ENCODE measurements at places on chromosomes 2 and 18.

DNA sequence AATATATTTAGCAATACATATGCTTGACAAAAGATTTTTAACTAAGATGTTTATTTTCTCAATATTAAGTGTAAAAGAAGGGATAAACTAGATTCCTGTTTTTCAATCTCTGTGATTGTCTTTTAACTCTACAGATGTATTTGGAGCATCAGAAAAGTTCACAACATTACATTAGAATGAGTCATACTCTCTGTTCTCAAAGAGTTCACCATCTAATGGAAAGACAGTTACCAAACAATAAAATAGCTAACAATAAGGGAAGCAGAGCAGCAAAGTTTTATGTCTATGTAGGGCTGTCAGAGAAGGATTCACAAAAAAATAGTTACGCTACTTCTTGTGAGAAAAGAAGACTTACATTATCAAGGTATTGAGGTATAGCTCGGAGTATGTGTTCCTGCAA, 109.2 kb upstream of the MAP2 start:
- no peak for DNase-seq

- no peak for DNase-seq
These were observed 14.7 kb downstream of the PCARE start for GRCh38 chr2:29059624-29060023.

- DNase-seq, result no peak
These were observed 272.0 kb upstream of the DSEL start for GRCh38 chr18:67788310-67789164.

DNA sequence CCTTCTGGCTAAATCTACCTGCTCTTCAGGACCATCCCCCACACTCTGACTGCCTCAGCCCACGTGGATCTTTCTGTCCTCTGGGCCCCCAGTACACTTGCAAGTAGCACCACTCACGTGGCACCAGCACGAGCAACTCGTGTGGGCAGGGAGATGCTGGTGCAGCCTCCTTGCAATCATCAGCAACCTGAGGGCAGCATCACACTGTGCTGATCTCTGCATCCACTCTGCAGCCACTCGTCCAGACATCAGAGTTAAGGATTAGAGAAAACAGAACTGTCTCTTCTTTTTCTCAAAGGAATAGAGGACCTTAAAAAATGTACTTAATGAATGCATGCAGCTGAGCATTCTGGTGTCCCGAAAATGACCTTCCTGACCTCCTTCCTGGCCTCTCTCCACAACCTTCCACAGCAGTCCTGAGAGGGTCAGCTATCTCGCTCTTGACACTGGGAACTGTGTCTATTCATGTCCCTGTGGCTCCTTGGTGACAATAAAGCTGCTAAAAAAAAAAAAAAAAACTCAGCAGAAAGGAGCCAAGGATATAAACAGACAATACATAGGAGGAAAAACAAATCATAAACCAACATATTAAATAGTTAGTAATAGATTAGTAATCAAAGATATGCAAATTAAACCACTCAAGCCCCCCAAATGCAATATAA, 145.9 kb downstream of the ZBTB7C start:
- no peak for DNase-seq

- DNase-seq, result no peak
These were observed 118.8 kb downstream of the ZNF516 start for GRCh38 chr18:76376225-76376624.

- DNase-seq, result no peak
These were observed 82.6 kb downstream of the C18orf54 start for GRCh38 chr18:54440292-54440691.

DNA sequence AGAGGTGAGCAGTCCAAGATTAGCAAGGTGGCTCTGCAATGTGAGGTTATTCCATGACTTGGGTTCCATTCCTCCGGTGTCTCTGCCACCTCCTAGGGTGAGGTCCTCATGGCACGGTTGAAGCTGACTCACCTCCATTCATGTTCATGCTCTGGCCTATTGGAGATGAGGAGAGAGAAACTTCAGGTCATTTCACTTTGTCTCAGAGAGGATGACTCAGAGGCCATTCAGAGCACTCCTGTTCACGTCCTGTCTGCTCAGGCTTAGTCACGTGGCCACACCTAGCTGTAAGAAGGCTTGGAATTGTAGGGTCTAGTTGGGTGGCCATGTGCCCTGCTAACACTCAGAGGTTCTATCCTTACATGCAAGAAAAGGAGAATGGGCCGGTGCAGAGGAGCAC, 67.5 kb upstream of the MBOAT2 start:
- peak; percentile 19 for DNase-seq

- DNase-seq, result peak; percentile 39
These were observed 1.7 kb downstream of the ALLC start for GRCh38 chr2:3659447-3660432.

DNA sequence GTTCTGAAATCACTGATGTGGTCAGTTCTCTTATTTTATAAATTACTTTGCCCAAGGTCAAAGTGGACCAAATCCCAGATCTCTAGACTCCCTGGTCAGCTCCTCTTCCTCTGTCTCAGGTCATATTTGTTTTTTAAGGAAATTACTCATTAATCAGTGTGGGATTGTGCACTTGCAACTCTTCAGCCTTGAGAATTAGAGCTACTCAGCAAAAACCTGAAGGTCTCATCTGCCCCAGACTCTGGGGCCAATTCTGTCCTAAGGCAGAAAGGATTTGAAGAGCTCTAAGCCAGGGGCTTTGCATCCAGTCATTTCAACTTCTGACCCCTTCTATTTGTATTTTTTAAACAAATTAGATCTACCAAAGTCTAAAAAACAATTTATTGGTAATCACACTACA, 17.7 kb upstream of the DCC start:
- DNase-seq, result no peak

DNA sequence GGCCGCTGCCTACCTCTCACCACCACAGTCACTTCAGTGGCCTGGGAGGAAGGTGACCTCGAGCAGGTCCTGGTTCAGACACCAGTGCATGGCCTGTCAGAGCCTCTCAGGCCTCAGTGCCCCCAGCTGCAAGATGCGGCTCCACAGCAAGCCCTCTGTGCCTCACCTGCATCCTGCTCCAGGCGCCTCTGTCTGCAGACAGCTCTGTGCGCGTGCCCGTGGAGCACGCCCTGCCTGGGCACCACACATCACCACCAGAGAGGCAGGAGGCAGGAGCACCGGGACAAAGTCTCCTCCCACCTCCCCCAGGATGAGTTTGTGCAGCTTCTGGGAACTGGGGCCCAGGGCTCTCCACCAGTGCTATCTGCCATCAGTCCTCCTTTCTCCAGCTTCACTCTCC, 98.7 kb downstream of the TFCP2L1 start:
- DNase-seq, result no peak

GRCh38 chr2:15688924-15689568, 97.4 kb downstream of the DDX1 start:
- DNase-seq, result no peak

GRCh38 chr18:70046207-70046606, 98.5 kb upstream of the CD226 start:
- DNase-seq, result no peak

- peak; percentile 59 for DNase-seq
These were observed 50.4 kb upstream of the CTIF start for GRCh38 chr18:48488388-48488850.

DNA sequence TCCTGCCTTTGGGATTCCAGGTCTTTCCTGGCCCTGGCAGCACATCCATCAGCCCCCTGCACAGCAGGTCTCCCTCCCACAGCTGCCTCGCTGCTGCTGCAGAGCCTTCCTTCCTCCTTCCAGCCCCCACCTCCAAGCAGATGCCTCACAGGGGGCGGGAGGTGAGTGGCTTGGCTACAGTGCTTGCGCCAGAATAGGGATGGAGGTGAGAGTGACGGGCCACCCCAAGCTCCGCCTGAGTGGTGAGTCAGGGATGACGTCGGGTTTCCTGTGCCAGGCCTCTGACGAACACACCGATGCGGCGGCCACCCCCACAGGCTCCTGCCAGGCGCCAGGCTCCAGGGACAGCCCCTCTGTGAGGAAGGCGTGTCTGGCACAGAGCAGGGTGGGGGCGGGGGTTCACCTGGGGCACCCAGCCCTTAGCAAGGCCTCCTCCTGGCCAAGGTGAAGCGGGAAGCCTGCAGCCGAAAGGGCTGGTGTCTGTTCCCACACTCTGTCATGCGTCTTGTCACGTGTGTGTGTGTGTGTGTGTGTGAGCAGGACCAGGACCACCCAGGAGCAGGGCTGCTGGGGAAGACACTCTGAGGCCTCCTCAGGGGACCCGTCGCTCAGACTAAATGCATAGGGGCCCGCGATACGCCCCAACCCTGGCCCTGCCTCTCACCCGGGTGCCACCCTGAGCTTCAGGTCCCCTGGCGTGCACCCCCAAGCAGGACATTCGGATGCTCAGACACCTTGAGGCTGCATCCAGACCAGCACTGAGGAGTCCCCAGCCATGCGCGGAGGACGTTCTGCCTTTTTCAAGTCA, 3.4 kb upstream of the DUSP2 start:
- peak; percentile 81 for DNase-seq

- peak; percentile 11 for DNase-seq
These were observed 119.4 kb downstream of the PARD3B start for GRCh38 chr2:204664708-204665121.

DNA sequence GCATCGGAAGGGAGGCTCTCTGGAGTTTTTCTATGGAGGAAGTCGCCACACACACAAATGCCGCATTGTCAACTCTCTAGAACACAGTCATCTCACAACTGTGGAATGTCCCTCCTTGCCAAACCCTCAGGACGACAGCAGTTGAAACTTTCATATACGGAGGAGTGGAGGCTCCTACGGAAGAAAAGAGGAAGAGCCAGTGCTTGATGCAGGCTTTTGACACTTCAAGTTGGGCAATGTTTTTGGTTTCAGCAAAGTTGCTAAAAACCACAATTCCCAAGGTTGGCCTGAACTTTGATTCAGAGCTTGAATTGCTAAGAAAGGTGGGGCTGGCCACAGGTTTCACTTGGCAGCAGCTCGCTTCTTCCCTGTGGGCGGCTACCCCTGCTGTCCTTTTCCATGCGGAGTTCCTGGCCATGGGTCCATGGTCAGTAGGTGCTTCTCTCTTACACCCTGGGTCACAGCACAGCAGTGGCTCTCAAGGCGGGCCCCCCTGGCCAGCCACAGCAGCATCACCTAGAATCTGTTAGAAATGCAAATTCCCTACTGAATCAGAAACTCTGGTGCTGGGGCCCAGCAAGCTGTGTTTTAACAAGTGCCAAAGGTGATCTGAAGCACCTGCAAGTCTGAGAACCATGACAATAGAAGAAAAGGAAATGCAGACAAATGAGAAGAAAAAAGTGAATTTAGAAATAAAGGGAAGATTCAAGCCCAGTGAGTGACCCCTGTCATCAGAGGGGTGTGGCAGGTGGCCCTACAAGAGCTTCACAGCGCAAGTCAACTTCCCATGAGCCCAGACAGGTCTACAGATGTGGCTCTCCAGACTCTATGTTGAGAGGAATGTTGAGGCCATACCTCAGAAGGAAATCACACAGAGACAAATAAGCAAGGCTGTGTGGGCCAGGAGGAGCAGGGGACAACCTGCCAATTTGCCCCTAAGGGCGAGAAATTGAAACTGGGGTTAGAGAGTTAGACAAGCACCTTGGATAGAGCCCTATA, 856.4 kb downstream of the RNF144A start:
- DNase-seq, result no peak

DNA sequence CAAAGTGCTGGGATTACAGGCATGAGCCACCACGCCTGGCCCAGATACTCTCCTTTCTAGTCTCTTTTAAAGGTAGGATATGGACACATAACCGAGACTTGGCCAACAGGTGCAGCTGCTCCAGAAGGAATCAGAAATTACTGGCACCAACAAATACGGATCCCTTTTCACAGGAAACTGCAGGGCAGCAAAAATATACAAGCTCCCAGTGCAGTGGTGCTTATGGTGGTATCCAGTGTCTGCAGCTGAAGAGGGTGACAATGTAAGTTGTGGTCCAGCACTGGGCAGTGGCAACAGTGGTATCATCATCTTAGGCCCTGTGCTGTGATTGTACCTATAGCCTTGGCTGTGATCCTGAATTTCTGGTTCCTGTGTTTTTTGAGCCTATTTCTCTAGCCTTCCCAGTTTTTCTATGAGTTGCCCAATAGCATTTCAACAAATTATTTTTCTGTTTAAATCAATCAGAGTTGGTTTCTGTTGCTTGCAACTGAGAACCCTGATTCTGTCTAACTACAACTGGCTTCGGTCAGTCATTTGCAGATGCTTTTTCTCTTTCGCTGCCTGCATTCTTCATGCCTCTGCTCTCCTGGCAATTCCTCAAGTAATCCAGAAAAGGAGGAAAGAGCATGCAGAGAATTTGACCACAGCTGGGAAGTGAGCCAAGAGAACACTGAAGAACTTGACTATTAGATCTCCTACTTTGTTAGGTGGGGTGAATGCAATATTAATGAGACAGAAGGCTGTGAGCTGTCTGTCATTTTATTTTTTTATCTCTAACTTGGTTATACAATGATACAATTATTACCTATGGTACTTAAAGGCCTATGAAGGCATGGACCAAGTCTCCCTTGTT, 30.8 kb upstream of the EML4 start:
- DNase-seq, result peak; percentile 65

DNA sequence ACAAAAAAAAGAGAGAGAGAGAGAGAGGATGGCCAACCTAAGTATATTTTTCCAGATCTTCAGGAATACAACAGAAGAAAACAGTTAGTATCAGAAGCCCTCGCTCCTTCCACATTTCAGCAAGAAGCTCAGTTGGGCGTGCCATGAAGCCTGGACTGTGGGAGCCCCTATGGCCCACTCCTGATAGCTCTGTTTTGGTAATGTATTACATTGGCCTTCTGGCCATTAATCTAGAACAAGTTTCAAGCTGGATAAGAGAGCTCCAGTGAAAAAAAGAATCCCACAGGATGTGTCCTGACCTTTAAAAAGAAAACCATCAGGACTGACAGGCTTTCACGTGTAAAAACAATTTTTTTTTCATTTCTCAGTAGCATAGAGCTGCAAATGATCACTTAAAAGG, 197.9 kb downstream of the ICOS start:
- DNase-seq, result no peak

- no peak for DNase-seq
These were observed 70.3 kb downstream of the SCN1A start for GRCh38 chr2:166057370-166058164.

- no peak for DNase-seq
These were observed 80.2 kb downstream of the MREG start for GRCh38 chr2:215933151-215933550.

DNA sequence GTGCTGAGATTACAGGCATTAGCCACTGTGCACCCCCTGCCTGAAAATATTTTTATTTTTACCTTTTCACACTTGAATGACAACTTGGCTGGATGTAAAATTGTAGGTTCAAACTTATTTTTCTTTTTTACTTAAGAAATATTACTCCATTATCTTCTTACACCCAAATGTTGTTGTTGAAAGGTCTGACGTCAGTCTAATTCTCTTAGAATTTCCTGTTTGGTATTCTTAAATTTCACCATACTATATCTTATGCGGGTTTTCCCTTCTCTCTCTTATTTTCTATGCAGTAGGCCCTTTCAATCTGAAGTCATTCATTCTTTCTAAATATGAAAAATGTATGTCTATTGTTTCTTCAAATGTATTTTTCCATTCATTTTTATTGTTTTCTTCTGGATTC, 29.1 kb upstream of the RAB11FIP5 start:
- no peak for DNase-seq

DNA sequence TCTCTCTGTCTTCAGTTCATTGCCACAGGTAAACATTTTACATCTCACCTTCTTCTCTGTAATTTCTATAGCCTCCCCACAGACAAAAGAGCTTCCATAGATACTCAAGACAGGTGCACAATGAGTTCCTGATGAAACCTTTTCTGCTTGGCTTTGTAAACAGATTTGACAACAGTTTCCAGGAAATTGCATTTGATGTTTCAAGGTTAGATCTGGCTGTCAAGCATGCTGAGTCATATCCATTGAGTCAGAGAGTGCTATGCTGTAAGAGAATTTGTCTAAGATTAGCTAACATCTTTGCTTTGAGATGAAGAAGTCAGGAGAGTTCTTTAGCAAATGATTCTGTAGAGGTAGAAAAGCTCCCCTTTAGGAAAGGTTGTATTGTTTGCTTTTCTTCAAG, 40.6 kb upstream of the MAP2 start:
- DNase-seq, result peak; percentile 33

Data from hepatic stellate cell (primary cell).